ENCODE measurements at places on chromosomes 12 and 14.

- no peak overlapping the region for H3K4me3 ChIP-seq
- H3K27ac ChIP-seq: no peak overlapping the region
- H3K4me1 ChIP-seq: no peaks in the 10 kb centered on the region
- H3K36me3 ChIP-seq: no peaks in the 10 kb centered on the region
- no peak for DNase-seq
These were observed 216.1 kb downstream of the TMEM132D start for GRCh38 chr12:129687731-129688130.

- no peak overlapping the region for H3K27ac ChIP-seq
- no peaks in the 10 kb centered on the region for H3K36me3 ChIP-seq
- H3K4me3 ChIP-seq: no peak overlapping the region
- no peaks in the 10 kb centered on the region for H3K4me1 ChIP-seq
- DNase-seq: no peak
These were observed 15.0 kb upstream of the MDM2 start for GRCh38 chr12:68792952-68793351.

DNA sequence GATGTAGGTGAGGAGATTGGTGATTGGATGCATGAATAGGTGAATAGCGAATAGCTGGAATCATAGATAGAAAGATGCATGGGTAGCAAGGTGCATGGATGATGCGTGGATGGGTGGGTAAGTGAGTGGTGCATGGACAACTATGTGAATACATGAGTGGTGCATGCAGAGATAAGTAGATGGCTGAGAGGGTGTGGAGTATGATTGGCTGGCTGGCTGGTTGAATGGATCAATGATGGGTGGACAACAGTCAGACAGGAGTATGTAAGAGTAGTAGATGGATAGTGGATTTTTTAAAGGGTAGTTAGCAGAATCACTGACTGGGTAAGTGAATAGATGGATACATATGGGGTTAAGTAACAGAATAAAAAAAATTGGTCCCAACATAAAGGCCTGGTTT, 33.9 kb downstream of the SERPINA3 start:
- no peak overlapping the region for H3K27ac ChIP-seq
- no peaks in the 10 kb centered on the region for H3K27me3 ChIP-seq
- no peak for DNase-seq
- H3K4me1 ChIP-seq: no peaks in the 10 kb centered on the region

GRCh38 chr12:92025462-92026207, 120.0 kb downstream of the BTG1 start:
- no peak for DNase-seq
- no peaks in the 10 kb centered on the region for H3K27me3 ChIP-seq
- H3K27ac ChIP-seq: no peak overlapping the region
- peaks cover 3% of the 10 kb centered on the region for H3K4me1 ChIP-seq
- H3K4me3 ChIP-seq: no peak overlapping the region
